ENCODE measurements at places on chromosomes 4 and X.

DNA sequence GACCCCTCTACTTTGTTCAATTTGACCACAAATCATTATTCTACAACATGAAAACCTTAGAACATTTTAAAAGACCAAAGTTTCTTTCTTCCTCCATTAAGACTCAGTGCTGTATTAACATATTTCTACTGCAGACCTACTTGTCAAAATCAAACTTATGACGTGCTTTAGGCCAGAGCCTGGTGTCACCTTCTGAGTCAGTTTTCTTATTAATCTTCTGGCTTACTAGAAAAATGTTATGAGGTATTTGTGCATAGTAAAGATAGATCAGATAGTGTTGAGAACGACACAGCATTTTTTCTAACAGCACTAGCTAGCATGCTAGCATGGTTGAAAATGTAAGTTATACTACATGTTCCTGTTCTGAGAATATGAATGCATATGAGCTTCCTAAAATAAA is 333.6 kb upstream of the FAM241A start:
- DNase-seq, result no peak

GRCh38 chr4:67396008-67396407 is 149.3 kb downstream of the CENPC start:
- no peak for DNase-seq

- peak; percentile 7 for DNase-seq
Observed at GRCh38 chr4:78517050-78517652, 34.4 kb upstream of the ANXA3 start.

- DNase-seq, result no peak
Observed at GRCh38 chr4:105558277-105558676, 5.9 kb downstream of the ARHGEF38 start.

GRCh38 chr4:128603081-128603480 is 206.4 kb upstream of the JADE1 start:
- no peak for DNase-seq

DNA sequence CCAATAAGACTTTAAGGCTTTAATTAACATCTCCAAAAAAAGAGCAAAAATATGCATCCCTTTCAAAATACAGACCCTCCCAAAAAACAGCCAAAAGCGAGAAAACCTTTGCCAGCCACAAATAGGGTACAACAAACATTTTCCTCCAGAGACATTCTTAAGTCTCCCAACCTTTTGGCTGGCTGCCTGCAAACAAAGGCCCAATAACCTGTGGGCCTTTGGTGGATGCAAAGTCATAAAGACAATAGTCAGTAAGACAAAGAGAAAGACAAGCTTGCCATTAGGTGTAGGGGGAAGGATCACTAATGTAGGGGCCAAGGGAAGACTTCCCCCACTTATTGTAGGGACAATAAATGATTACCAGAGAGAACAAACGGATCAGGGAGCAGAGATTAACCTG is 215.5 kb upstream of the ZFP42 start:
- DNase-seq, result no peak

GRCh38 chrX:112802541-112802940 is 38.1 kb downstream of the AMOT start:
- DNase-seq, result no peak

DNA sequence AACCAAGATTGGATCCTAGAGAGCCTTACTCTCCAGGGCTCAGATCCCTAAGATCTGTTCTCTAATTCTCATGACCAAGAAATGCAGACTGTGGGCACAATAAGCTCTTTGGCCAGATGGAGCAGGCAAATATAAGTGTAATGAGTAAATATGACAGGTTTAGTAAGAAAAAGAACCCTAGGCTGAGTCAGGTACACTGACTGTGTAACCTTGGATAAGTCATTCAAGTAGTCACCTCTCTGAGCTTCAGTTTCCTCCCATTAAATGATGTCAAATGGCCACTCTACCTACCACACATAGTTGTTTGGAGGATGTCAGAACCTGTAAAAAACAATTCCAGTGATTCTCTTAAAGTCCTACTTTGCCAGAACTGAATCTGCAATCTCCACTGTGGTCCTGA is 8.3 kb upstream of the EDA start:
- no peak for DNase-seq

DNA sequence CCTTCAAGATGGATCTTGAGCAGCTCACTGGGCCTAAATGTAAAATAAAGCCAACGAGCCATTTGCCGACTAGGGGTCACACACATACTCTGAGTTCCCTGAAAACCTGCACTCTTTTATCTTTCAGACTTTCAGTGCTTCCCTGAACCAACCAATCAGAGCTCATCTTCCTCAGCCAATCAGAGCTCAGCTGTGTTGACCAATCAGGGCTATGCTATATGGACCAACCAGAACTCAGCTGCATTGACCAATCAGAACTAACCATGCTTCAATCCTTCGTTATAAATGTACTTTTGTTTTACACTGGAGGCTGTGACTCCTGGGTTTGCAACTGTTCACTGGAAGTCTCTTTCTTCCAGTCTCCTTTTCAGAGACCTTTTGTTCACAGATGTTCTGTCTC is 19.3 kb downstream of the SLC25A53 start:
- DNase-seq, result no peak

DNA sequence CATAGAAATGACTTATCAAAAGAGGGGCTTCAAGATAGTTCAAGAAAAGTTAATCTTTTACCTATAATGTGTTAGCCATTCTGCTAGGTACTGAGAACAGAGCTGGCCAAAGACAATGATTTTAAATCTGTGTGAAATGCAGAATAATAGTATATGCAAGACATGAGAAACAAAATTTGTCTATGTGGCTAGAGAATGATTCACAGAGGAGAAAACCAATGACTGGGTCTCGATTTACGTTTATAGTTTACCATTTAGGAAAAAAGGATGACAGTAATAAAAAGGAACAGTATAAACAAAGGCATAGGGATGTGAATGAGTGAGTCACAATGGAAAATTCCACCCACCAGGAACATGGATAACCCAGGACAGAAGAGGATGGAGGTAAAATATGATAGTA is 31.9 kb downstream of the NPFFR2 start:
- DNase-seq, result no peak

GRCh38 chrX:47285836-47286320 is 53.1 kb downstream of the USP11 start:
- no peak for DNase-seq

Measured in CD4-positive, CD25-positive, alpha-beta regulatory T cell (primary cell).